Astrocyte of the spinal cord (primary cell): ENCODE measurements at places on chromosomes 2 and 18.
A peak's percentile ranks its signal among the peaks of the same experiment; 100 is the strongest.

- DNase-seq: no peak
Measured at GRCh38 chr18:10252952-10253705, 201.3 kb upstream of the APCDD1 start.

DNA sequence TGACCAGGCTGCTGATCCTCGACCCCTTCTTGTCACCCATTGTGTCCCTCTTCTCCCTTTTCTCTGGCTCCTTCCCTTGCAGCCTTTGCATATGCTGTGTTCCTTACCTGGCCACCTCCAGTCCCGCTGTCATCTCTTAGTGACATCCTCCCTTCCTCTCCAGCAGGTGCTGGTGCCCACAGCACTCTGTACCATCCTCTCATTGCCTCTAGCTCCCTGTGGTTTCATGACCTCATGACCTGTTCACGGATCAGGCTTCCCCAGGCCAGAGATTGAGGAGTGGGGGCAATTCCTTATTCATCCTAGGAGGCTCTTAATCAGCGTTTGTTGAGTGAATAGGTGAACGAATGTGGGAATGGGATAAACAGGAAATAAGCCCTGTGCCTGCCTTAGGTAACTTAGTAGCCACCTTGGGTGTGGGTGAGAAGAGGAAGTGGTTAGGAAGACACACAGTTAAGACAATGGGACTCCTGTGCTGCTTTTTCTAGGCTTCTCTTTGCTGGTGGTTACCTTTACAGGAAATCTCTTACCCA, 35.5 kb downstream of the ITGA6 start:
- no peak for DNase-seq

DNA sequence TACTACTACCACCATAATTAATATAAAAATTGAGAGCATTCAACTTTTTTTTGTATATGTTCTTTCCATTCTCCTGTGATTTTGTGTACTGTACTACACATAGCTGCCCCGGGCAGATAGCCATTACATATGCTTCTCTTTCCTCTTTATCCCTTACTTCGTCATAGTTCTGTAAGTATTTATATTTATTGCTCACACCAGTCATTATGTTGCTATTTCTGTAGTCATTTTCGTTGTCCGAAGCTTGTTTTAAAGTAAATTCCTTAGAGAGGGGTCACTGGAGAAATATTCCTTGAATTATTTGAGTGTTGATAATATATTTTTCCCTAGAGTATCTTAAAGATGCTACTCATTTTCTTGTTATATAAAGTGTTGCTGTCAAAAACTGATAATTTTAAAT, 144.0 kb downstream of the CLIP4 start:
- peak; percentile 62 for DNase-seq

- no peak for DNase-seq
Measured at GRCh38 chr18:74370115-74370514, 54.5 kb downstream of the C18orf63 start.

DNA sequence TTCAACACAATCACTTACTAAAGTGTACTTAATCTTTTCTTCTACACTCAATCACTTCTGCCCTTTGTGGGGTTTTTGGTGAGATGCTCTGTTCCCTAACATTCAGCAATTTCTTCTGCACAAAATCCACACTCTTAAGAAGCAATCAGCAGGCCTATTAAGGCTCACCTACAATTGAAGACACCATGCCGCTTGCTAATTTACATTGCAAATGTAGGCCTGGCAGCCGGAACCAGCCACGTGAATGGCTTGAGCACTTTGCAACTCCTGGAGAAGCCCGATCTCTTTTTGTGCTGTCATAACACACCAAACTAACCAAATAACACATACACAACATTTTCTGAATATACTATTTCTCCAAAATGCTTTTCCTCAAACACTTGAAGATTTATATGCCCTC, 66.3 kb downstream of the NYAP2 start:
- no peak for DNase-seq

DNA sequence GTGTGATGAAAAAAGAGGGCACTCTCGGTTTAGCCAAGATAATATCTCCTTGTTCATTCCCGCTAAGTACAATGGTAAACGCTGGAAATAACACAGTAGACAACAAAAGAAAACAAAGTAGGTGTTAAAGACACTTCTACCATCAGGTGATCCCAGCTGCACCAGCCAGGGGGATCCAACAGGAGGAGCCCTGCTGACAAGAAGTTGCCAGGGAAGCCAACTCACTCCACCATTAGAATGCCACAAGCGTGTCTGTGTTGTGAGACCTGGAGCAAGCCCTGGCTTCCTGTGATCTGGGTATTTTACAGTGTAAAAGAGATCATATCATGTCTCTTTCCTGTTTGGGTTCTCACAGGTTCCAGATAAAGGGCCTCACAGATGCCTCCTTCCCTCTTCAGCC, 117.0 kb downstream of the GRB14 start:
- no peak for DNase-seq

DNA sequence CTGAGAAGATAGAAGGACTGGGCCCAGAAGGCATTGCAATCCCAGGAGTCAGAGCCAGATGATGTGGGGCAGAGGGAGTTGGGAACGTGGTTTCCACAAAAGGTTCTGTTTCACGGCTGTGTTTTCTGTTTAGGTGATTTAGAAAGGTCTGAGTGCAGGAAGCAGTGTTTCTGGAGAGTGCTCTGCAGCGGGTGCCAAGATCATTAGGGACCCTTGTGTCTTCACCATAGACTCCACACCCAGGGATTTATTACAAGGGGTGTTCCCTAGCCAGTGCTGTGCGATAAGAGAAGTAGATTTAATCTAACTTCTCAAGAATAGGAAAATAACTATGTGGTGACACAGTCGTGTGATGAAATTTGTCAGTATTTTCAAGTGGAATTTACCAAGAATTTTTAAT, 221.1 kb upstream of the TPO start:
- DNase-seq: no peak

DNA sequence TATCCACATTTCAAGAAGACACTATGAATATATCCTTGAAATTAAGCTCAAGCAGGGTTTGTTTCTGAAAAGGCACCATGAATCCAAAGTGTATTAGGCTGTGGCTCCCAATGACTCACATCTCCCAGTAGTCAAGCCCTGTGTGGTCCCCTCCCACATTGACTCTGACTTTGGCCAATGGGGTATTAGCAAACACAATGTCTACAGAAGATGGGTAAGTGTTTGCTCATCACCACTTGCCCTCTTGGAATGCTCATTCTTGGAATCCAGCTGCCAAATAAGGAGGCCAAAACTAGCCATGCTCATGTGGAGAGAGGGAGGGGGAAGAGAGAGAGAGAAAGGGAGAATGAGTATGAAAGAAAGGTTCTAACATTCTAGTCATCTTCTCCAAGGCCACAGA, 490.0 kb downstream of the TXNL1 start:
- peak; percentile 82 for DNase-seq

- DNase-seq: no peak
Measured at GRCh38 chr2:98474979-98475632, 30.4 kb downstream of the INPP4A start.

GRCh38 chr18:32469190-32469651, 1.5 kb downstream of the GAREM1 start:
- DNase-seq: peak; percentile 25

- DNase-seq: no peak
Measured at GRCh38 chr2:224970311-224970710, 72.0 kb downstream of the DOCK10 start.

DNA sequence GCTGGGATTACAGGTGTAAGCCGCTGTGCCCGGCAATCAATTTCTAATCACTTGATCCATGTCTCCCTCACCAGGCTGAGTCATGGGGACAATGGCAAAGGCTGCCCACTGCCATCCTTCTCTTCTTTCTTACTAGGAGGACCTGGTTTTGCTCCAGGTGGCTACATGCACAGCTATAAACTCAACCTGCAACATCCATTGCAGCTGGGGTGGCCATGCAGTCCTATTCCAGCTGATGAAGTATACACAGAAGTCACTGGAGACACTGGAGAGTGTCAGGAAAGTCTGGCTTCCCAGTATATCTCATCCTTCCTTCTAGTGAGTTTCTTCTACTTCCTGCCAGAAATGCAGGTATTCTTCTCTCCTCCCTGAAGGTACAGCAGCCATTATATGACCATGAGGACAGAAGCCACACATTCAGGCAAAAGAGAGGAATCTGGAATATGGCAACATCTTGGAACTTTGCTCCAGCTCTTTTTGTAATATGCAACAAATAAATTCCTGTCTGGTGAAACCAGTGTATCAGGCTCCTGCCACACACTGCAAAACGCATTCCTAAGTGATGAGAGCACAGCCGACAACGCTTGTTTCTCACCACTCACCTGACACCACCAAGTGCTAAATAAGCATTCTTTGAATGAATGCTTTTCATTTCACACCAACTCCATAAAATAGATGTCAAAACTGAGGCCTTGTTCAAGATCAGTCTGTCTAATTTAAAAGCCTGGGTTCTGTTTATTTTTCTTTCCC, 32.3 kb downstream of the SCTR start:
- peak; percentile 69 for DNase-seq

DNA sequence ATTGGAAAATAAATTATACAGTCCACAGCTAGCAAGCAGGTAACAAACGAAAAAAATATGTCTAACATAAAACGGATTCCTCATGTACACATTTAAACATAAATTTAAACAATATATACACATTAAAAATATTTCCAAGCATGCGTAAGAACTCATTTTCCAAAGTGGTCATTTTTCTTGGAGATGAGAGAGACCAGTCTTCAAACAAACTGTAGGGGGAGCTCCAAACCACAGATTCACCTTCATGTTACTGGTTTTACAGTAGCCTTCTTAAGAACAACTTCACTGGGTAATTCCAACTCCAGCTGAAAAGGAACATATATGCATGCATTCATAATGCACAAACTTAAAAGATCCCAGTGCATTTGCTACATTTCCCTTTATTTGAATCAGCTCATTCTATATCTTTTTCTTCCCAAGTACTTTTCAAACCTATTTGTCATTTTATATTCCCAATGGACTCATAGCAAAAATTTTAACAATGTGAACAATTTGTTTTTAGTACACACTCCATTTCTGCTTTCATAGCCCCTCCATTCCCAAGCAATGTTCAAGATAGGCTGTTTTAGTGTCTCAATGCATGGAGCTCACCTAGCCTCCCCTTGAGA, 4.7 kb upstream of the STAMBP start:
- DNase-seq: peak; percentile 88

DNA sequence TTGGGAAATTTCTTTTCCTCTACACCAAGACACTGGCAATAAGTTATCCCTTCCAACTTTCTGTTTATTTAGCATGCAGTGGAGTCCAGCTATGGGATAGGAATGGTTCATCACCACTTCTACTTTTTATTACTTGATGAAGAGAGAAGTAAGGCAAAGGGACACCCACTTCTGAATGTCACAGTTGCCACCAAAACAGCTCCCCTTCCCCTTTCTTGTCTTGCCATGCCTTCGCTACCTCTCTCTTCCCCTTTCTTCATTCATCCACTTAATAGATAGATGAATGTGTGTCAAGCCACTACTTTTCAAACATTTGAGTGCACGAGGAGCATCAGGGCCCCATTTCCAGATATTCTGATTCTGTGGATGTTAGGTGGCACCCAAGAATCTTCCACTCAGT, 59.6 kb downstream of the KCTD18 start:
- no peak for DNase-seq

DNA sequence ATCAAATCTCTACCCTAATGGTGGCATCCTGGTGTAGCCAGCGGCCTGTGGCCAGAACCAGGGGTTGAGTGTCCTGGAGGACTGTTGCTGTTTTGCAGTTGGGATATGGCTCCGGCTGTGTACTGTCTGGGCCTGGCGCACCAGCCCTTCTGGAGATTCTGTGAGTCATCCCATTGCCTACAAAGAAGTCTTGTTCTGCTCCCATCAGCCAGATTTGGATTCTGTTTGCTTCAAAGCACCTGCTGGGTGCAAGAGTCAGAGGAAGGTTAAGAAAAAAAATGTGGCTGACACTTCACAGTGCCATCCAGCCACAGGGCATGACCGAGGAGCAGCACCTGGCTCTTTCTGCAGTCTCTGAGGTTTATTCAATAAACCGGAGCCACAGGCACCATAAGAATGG, 41.0 kb upstream of the ASAP2 start:
- peak; percentile 64 for DNase-seq

- no peak for DNase-seq
Measured at GRCh38 chr2:90645-91312, 44.5 kb upstream of the FAM110C start.

DNA sequence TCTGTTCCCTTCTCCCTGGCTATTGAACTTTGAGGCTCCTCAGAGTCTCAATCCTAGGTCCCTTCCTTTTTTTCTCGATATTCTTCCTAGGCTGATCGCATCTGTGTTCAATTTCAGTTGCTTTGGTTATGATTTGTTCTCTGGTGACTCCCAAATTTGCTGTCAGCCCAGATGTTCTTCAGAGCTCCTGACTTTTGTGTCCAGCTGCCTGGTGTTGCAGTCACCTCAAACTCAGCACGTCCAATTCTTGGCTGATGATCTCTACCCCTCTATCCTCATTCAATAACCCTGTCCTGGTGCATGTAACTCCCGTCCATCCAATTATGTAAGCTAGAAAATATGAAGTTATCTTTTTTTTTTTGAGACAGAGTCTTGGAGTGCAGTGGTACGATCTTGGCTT, 31.4 kb downstream of the DIS3L2 start:
- DNase-seq: no peak

- DNase-seq: no peak
Measured at GRCh38 chr2:65021709-65022108, 32.5 kb downstream of the SLC1A4 start.
